Fibroblast of mammary gland (primary cell): ENCODE measurements at places on chromosomes 1 and 21.

DNA sequence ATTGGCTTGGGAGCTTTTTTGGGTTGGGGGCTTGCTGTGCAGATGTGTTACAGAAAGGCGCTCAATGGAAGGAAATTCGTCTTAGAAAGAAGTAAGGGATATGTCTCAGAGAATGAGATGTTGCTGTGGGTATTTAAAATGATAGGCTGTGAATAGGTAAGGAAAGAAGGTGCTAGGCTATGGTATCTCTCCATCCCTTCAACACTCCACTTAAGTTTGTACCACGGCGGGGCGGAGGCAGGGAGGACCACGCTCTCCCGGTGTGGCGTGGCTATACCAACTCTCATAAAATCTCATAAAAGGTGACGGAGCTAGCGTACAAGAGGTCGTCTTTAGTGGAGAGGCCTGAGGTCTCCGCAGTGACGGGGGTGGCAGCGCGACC lies 305 bp upstream of the RPS6KC1 start:
- no peak for DNase-seq

DNA sequence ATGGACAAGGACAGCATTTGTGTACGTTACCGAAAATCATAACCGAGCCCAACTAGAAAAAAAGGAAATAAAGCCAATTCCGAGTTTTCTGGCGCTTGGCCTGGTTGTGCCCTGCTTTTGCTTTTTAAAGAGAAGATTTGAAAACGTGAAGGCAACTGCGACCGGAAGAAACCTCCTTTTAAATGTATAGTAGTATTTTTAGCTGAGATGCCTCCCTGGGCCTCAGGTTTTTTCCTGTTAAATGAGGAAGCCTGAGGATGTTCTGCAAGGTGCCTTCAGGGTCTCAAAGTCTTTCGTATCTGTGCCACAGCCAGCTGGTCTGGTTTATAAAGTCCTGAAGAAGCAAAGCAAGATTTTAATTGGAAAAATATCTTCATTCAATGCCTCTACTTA lies 371 bp upstream of the ODF2L start:
- no peak for DNase-seq

DNA sequence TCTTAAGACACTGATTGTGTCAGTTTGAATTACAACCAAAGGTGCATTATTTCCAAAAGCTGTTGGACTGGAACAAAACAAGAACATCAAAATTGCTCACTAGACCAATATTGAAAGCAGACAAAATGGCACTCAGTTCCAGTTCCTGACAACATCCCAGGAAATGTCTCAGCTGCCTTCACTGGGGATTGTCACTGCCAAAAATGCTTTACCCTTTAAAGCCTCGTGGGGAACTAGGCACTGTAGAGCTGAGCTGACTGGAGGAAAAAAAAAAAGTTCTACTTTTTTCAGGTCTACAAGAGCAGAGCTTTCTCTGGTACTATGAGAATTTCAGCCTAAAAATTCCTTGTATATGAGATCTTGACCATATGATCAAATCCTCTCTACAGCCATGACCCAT lies 21.9 kb downstream of the GPR52 start:
- DNase-seq = no peak

- DNase-seq = peak; percentile 10
These were observed 83.5 kb downstream of the SYF2 start for GRCh38 chr1:25148673-25149300.

DNA sequence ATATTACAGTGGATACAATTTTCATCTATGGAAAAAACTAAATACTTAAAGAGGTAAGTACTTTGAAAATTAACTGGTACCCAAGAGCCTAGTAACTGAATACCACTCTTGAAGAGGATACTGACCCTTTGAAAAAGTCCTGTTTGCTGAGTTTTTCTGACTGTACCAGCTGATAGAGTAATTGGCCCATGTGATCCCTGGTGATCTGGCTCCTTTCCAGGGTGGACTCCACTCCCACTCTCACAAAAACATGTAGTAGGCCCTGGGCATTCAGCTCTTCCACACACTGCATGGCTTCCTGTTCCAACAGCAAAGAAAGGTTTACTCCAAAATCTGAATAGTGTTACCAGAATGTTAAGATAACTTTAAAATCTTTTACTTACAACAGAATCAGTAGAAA lies 53.6 kb upstream of the HP1BP3 start:
- DNase-seq = no peak

- no peak for DNase-seq
These were observed 150.2 kb downstream of the CAMTA1 start for GRCh38 chr1:6935361-6935883.

- no peak for DNase-seq
These were observed 11.5 kb downstream of the ADAMTSL4 start for GRCh38 chr1:150560576-150561253.

DNA sequence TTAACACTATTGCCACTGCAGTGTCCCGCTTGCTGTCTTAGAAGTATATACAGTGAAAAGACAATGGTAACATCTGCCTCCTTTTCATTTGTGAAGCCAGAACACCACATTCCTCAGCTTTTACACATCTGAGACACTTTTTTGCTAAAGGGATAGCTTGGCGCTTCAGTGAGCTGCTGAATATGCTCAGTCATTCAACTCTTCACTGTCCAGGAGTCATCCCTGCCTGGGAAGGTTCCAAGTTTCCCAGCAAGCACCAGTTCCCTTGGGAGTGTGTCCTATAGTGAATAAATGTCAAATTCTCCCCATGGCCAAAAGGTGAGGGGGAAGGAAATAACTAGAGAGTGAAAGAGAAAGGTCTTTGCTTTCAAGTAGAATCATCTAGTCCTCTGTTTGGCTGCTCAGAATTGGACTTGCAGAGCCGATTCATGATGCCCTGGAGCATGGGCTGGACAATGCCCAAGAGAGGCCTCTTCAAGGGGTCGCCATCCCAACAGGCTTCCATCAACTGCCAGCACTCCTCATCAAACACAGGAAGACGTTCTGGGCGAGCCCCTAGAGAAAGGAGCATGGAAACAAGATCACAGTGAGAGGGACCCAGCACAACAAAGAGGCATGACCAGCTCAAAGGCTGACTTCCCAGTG lies 25.5 kb upstream of the RBBP5 start:
- DNase-seq = peak; percentile 79

GRCh38 chr1:229073251-229073650 lies 197.7 kb upstream of the RAB4A start:
- no peak for DNase-seq

DNA sequence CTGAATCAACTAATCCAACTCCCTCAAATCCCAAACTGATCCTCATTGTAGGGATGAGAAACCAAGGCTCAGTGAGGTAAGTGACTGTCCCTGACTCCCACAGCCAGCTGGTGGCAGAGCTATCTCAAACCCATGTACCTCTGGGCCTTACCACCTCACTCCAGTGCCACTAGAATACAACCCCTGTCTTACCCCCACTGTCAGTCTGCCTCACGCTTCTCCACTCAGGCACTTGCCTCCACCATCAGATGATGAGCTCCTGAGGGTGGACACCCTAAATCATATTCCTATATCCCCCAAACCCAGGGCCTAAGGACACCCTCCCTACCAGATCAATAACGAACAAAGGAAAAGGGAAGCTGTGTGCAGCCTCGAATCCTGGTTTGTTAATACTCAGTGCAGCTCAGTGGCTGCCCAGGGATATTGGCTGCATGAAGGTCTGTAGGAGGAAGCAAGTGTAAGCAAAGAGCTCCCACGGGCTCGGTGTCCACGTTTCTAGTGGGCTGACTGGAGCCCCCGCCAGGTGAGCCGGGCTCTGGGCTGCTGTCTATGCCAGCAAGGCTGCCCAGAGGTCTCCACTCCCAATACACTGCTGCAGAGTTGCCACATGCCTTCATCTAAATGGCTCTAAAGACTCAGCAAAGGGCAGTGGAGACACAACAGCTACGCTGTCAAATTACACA lies 533.4 kb downstream of the MATN1 start:
- no peak for DNase-seq

DNA sequence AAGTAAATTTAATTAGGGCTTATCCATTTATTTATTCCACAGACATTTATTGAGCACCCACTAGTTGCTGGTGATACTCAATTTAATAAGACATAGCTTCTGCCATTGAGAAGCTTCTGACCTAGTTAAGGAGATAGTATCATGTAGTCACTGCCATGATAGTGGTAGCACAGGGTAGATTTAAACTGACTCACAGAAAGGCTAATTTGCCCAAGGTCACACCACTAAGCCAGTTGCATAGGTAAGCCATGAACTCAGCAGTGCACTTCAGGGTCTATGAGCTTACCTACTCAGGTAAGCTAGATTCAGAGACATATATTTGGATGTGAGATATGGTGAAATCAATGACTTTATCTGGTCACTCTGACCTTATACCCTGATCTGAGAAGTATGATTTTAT lies 168.4 kb downstream of the TNFSF18 start:
- no peak for DNase-seq

DNA sequence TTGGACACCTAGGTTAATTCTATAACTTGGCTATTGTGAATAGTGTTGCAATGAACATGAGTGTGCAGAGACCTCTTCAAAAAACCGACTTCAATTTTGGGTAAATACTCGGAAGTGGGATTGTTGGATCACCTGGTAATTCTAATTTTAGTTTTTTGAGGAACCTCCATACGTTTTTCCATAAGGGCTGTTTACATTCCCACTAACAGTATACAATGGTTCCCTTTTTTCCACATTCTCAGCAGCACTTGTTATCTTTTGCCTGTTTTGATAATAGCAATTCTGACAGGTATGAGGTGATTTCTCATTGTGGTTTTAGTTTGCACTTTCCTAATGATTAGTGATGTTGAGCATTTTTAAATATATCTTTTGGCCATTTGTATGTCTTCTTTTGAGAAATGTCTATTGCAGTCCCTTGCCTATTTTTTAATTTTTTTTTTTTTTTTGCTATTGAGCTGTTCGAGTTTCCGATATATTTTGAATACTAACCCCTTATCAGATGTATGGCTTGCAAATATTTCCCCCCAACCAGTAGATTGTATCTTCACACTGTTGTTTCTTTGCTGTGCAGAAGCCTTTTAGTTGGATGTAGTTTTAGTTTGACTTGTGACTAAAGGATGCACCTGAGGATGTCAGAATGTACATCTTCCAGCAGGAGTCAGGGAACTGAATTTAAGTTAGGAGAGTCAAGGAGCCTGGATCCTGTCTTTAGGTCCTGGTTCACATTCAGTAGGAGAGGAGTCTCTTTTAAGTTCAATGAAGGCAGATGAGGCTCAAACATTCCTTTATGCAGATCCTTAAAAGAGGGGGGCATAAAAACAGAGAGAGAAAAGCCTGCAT lies 120.0 kb downstream of the S1PR1 start:
- DNase-seq = no peak

DNA sequence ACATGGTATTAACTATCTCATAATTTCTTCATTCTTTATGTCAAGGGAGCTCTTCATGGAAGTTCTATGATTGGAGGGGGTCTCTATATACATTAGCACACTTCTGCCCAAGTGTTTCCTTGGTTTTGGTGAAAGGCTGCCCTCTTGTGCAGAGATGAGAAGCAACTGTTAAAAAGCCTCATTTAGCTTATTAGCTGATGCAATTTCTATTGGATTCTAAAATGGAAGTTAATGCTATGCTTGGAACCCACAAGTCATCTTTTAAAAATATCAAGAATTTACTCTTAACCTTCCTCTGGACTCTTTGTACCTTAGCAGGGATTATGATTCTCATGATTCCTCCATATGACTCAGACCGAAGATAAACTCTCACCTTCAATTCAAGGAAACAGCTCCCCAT lies 328.9 kb downstream of the PTBP2 start:
- DNase-seq = peak; percentile 47

- DNase-seq = no peak
These were observed 24.2 kb downstream of the MPZ start for GRCh38 chr1:161285521-161285920.

GRCh38 chr1:66210635-66211244 lies 323.2 kb upstream of the SGIP1 start:
- DNase-seq = peak; percentile 33

- no peak for DNase-seq
These were observed 37.5 kb upstream of the RCAN3 start for GRCh38 chr1:24465099-24465498.

DNA sequence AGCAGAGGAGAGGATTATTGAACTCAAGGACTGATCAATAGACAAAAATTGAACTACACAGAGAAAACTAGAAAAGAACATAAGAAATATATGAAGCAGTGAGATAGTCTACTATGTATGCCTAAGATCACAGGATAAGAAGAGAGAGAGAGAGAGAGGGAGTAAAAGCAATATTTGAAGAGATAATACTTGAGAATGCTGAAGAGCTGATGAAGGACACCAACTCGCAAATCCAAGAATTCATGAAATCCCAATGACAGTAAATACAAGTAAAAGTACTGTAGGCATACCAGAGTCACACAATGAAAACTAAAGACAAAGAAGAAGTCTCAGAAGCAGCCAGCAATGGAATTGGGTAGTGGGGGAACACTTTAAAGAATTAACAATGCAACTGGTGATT lies 260.1 kb upstream of the SPAG17 start:
- no peak for DNase-seq

- peak; percentile 95 for DNase-seq
These were observed 66.7 kb downstream of the CCDC30 start for GRCh38 chr1:42529724-42530181.

DNA sequence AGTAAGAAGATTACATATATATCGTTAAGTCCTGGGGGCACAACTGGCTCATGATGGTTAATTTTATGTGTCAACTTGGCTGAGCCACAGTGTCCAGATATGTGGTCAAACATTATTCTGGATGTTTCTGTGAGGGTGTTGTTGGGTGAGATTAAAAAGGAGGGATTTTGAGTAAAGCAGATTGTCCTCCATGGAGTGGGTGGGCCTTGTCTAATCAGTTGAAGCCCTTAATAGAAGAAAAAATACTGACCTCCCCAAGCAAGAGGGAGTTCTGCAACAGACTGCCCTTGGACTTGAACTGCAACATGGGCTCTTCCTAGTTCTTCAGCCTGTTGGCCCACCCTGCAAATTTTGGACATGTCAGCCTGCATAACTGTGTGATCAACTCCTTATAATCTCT lies 311.6 kb downstream of the RPS6KC1 start:
- DNase-seq = no peak
